Activated CD4-positive, alpha-beta T cell treated with anti-CD3 and anti-CD28 coated beads, Interleukin-2, amount 10 ng/mL, durations not matched to agents 7 days and 5 days (primary cell): ENCODE measurements at places on chromosomes 6 and 20.

DNA sequence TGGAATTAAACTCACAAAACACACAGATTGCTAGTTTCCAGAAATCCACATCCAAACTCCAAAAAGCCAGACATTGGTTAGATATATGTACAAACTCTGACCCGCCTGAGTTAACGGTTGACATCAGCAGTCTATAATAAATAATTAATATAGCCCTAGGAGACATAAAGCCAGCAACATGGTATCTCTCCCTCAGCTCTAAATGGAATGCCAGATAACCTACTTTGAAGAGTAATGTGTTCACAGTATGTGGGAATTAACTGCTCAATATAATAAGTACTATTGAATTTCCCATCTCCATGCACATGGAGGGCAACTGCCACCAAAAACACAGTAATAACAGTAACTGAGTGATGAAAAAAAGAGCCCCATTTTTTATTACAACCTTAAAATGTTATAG, 383.2 kb downstream of the CD83 start:
- DNase-seq, result no peak

- no peak for DNase-seq
Observed at GRCh38 chr6:132511210-132511830, 1.6 kb downstream of the STX7 start.

GRCh38 chr6:152129691-152130151, 322.2 kb downstream of the ESR1 start:
- DNase-seq, result no peak

DNA sequence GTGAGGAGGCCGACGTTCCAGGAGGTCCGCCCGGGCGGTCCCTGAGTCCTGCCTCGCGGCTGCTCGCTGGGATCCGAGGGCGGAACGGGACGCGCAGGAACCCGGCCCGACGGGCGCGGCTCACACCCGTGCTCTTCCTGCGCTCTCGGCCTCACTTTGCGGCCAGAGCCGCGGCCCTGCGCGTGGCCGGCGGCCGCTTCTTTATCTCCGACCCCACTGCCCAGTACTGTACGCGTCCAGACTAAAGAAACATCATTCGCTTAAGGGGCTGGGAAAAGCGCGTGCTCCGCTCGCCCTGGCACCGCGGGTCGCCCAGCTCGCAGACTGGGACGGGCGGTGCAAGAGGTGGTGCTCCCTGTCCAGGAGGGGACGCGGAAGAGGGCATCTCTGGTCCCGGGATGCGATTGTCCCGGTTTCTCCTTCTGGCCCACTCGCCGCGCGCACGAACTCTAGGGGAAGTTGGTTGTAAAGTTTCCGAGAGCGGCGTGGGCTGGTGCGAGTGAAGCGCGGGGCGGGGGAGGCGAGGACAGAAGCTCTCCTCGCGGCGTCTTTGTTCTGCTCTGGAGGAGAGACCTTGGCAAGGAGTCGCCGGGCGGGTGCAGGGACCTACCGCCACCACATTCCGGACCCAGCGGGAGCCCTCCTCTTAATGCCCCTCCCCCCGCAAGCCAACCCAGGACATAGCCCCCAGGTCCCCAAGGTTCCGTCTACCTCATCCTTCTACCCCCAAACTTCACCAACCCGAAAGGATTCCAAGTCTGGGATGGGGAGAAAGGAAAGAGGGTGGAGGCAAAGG, 71.0 kb downstream of the SOX4 start:
- DNase-seq, result peak; percentile 10

- DNase-seq, result no peak
Observed at GRCh38 chr6:111461860-111462259, 21.2 kb downstream of the REV3L start.

DNA sequence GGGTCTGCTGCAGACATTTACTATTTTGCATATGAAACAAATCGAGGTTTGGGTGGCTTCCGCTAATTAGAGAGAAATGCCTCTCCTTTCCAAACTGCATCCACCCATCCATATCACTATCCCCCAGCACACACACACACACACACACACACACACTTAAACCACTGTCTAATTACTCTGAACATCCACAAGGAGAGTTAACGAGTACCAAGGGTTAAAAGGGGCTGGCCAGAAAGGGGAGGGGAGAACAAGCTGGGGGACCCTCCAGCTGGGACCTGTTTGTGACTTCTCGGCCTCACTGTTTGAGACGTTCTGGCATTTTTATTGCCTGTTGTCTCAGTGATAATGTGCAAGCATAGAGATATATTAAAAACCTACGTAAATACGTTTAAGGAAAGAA, 261.2 kb downstream of the FOXC1 start:
- DNase-seq, result no peak

- no peak for DNase-seq
Observed at GRCh38 chr20:7137395-7138151, 370.1 kb downstream of the BMP2 start.

DNA sequence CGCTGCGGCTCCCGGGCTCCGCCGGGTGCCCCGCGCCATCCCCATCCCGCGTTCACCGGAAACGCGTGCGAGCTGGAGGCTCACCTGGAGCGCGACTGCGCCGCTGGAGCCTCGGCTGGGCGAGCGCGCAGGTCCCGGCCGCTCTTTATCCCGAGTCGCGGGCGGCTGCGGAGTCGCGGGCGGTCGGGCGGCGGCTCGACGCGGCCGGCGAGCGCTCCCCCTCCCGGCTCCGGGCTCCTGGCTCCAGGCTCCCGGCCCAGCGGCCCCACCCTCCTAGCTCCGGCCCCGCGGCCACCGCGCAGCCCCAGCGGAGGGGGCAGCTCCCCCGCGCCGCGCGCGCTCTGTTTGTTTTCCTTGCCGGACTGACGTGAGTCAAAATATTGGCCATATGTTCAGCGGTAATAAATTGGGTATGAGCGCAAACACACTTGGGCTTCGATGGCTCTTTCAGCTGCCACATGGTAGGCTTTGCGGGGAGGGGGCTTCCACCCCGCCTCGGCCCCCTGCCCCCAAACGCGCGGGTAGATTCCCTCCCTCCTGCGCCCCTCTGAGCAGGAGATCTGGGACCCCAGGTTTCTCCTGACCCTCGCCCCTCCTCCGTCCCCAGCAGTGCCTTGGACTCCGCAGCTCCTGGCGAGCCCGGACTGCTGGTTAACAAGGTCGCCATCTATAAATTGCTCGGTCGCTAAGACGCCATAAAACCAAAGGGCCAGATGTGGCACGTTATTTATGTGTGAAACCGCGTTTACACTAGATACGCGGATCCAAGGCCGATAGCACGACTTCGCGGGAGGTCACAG, 8.8 kb upstream of the NKX2-2 start:
- DNase-seq, result no peak

DNA sequence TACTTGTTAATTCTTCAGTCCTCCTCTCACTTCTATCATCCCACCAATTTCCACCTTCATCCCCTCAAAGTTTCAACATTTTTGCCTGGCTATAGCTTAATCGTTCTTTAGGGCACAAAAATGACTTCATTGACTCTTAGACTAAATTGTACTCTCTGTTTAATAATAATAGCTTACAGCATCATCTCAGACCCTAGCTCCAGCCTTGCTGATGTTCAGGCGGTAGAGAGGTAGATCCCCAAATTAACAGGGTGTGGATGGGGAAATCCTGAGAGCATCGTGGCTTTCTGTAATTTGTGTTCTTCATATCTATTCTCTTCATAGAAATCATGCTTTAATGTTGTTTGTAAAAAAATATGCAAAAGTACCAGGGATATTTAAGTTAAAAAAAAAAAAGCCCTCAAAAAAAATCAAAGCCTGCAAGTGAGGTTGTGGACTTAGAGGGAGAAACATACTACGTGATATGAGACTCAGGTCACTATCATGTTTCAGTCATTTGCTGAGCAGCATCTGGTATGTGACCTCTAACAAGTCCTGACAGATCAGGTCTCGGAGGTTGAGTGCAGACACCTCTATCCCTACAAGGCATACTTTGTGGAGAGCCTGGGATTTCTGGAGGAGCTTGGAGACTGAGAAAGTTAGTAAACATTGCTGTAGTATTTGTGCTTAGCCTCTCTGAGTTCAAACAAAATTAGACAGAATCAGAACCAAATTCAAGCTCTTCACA, 1063.3 kb upstream of the CITED2 start:
- no peak for DNase-seq

- DNase-seq, result no peak
Observed at GRCh38 chr6:112481211-112481610, 134.1 kb downstream of the RFPL4B start.

DNA sequence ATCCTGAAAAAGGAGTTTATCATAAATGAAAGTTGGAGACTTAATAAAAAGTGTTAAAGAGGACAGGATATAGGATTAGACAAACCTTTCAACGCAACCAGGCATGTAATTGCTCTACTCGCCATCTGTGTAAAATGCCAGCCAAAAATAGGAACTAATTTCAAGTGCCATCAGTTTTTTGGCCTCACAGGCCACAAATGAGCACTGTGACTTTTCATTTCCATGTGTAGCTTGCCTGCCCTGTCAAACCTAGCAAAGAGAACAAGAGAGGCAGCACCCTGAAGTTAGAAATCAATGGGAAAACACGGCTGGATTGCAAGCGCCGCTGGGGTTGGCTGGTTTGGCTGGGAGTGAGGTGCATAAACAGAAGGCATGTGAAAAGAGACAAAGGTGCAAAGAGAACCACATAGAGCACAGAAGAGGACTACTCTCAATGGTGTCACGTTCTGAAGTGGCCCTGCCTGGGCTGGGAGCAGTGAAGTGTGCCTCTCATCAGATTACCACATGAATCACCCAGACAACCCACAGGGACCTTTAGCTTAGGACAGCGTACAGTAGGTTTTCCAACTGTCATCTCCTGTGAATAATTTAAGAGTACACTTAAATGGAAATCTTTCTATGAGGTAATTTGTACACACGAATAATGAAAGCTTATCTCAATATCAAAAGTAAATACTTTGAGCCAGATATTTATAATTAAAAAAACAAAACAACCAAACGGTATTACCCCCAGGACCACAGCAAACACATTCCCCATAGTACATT, 78.0 kb upstream of the NHSL1 start:
- DNase-seq, result no peak

DNA sequence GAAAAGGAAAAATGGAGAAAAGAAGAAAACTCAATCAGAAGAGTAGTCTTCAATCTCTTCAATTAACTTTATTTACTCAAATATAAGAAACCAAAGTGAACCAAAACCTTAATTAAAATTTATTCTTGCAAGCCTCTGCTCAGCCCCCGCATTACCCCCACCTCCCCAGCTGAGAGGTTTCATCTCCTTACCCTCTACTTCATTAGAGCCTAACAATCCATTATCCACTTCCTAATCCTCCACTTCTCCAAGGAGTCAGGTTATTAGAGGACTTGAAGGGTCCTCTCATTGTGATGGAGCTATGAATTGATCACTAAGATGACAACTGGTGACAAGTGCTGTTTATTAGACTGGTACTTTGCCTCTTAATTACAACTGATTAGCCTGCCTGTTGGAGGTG, 956.5 kb downstream of the TFAP2A start:
- DNase-seq, result no peak

GRCh38 chr6:77425671-77426070, 37.6 kb downstream of the HTR1B start:
- no peak for DNase-seq

DNA sequence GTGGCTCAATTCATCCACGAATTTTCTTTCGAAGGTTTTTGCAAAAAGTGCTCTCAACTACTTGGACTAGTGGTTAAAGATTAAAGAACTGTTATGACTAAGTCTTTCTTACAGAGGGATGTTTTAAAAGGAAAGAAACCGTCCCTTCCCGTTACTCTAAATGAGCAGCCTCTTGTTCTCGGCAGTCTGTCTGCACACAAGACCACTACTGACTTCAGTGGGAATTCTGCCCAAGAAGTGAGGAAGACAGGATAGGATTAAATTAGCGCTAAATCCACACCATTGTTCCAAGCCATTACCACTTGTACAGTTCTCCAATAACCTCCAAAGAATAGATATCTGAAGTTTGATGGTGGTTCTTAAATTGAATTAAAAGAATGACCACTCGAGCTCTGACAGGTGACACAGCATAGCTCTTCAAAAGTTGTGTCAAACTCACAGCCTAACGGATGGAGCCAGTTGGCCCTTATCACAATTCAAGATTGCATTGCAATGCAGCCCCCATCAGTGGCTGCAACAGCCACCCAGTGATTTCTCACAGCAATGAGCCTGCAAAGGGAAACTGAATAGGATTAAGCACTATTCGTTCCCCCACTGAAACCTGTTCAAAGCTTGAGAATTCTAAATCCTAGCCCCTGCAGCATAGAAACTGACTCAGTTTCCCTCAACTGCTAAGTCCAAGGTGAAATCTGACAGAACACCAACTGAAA, 1.8 kb downstream of the EPB41L2 start:
- no peak for DNase-seq

- no peak for DNase-seq
Observed at GRCh38 chr6:119390247-119390793, 40.8 kb upstream of the MAN1A1 start.

GRCh38 chr6:52553719-52554118, 23.1 kb downstream of the TRAM2 start:
- no peak for DNase-seq

GRCh38 chr6:37822851-37823682, 3.5 kb downstream of the ZFAND3 start:
- no peak for DNase-seq

GRCh38 chr20:19861147-19861759, 103.2 kb downstream of the RIN2 start:
- no peak for DNase-seq

DNA sequence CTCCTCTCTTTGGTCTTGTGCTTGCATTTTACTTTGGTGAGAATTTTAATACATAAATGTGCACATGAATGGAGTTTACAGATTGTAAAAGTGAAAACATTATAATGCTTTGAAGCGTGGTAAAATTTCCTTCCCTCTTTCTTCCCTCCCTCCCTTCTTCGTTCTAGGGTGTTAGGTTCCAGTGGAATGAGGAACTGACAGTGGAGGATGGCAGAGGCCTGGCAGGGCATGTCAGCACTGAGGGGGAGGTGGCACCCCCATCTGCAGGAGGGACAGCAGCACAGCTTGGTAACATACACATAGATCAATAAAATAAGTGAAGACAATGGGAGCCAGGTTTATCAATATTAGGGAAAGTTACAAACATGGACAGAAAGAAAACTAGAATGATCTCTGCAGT, 47.5 kb downstream of the RNASET2 start:
- DNase-seq, result no peak

- no peak for DNase-seq
Observed at GRCh38 chr6:51209651-51210050, 391.0 kb downstream of the TFAP2B start.

DNA sequence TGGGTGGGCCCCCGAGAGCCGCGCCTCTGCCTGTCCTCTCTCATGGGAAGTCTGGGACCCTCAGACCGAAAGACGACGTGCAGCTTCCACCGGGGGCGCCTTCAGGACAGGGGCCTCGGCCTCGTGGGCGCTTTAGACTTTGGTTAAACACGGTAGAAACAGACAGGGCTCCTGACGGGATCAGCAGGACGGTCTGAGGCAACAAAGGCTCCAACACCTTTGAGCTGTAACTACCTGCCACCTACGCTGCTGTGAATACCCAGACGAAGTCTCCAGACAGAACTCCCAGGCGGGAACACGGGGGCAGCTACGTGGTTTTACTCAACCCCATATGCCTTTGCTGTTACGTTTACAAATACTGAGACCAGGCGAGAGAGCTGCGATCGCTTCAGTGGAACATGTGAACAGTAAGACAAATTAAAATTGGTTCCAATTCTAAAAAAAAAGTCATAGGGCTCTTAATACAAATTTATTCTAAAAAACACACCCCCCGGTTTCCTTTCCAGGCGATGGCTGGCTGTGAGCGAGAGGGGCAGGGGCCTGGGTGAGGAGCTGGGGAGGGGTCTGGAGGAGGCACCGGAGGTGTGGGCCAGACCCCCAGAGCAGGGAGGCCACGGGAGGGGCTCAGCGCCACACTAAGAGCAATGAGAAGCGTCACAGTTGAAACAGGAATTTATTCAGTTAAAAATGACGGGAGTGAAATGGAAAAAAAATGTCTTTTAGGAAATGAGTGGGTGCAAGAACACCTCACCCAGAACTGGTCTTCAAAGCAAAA, 453.2 kb downstream of the QKI start:
- no peak for DNase-seq

GRCh38 chr6:98343004-98343403, 491.4 kb upstream of the POU3F2 start:
- no peak for DNase-seq
